Activated CD8-positive, alpha-beta memory T cell treated with anti-CD3 and anti-CD28 coated beads for 4 hours (primary cell): ENCODE measurements at places on chromosomes 5 and 9.

DNA sequence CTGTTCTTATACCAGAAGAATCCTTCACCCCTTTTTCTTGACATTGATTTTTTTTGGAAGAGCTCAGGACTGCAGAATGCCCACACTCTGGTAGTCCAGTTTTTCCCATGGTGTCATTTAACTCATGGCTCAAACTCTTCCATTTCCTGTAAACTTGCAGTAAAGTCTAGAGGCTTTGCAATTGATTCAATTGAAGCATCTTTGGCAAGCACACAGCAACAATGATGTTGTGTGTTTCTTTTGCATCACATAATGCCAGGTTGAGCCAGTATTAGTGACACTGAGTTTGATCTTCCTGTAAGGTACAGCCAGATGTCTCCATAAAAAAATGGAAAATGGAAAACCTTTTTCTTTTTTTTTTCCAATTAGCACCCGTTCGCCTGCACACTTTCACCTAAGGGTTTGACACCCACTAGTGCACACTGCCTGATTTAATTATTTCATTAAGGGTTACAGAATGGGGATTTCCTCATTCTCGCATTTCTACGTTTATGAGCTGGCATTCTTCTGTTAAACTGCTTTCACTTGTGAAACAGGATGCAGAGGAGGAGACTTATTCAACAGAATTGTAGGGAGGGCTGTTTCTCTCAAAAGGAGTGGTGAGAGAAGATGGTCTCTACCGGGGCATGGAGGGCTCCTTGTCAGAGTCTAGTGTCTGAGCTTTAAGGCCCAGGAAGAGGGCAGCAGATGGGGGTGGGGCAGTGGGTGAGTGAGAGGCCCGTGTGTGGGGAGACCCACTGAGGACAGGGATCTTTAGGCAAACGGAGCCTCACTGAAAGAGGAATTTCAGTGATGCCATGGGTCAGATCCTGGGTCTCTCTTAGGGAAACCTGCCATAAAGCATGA lies 2.2 kb upstream of the S1PR3 start:
- DNase-seq, result no peak

- DNase-seq, result no peak
These were observed 300.6 kb downstream of the PARP8 start for GRCh38 chr5:50967009-50967562.

DNA sequence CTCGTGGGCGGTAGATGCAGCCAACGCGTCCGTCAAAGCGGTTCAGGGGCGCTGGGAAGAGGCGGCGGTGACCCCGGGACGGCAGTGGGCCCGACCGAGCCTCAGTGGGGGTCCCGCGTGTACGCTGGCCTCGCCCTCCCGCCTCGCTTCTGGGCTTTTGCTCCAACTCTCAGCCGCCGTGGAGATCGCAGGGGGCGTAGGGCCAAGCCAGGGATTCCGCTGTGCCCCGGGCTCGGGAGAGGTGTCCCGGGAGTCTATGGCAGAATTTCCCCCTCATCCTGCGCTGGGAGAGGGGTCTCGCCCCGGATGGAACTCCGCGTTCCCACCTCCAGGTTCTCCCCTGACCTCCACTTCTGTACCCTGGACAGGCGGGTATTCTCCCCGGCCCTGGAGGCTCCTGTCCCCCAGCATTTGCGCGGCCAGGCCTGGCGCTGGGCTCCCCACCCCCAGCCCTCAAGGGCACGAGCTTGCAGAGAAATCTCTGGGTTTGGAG lies 131.9 kb downstream of the MRPL36 start:
- DNase-seq, result no peak

GRCh38 chr5:136212252-136212721 lies 19.3 kb upstream of the SMIM32 start:
- no peak for DNase-seq

GRCh38 chr9:125399165-125399564 lies 137.5 kb downstream of the GAPVD1 start:
- no peak for DNase-seq
